ENCODE measurements at places on chromosomes 7 and 10.
A peak's percentile ranks its signal among the peaks of the same experiment; 100 is the strongest.

GRCh38 chr7:130721486-130722277 is 12.3 kb downstream of the KLF14 start:
- peak; percentile 67 for DNase-seq

DNA sequence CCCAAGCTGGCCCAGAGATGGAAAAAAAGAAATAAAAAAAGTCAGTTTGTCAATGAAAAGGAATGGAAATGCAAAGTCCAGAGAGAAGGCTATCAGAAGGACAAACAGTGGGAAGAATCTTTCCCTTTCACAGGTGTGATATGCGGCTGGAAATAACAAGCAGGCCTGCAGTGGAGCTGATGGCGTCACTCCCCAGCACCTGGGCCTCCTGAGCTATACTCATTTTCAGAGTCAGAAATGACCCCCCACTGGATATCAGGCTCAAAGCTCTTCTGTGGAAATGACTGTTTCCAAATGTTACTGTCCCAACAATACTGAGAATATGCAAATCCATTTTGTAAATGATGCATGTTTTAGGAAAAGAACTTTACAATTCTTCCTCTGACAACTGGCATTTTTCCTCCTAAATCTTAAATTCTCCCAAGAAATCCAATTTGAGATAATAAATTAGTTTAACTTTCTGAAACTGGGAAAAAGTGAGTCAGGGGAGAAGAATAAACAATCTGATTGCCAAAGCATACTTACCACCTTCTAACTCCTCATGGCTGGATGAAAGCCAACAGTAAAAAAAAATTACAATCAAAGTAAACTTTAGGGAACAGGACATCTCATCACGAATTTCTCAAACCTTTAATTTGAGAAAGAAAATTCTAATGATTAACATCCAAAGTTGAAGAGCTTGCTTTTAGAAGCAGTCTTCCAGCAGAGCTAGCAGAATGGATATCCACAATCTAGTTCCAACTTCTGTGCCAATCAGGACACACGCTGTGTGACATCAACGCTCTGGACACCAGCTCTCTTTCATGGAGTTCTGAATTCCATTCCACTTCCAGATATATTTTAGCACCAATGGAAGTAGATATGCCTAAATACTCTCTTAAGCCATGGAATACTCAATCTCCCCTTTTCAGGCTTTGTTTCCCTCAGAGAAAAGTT is 5.3 kb upstream of the CUZD1 start:
- peak; percentile 55 for DNase-seq

DNA sequence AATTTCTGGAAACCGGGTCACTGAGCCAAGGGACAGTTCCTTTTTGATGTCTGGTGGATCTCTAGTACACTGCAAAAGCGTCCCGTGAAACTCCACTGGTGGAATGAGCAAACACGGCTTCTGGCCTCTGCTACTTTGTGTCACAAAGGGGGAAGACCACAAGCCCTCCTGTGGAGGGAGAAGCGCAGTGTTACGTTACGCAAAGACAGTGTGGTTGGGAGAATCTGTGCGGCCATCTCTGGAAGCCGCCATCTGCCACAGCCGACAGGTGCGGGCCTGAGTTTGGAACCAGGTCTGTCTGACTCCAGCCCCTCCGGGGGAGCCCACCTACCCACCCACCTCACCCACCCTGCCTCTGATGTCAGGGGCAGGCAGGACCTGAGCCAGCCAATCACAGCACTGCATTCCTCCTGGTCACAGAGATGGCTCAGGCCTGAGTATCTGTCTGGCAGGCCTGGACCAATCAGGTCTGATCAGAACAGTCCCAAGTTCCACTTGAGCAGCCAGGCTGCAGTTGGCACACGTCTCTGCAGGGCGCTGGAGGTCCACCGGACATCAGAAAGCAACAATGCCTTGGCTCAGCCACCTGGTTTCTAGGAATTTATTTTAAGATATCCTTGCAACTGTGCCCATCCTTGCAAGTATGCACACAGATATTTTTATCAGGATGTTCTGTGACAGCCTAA is 3.0 kb upstream of the CYP2W1 start:
- DNase-seq: no peak

DNA sequence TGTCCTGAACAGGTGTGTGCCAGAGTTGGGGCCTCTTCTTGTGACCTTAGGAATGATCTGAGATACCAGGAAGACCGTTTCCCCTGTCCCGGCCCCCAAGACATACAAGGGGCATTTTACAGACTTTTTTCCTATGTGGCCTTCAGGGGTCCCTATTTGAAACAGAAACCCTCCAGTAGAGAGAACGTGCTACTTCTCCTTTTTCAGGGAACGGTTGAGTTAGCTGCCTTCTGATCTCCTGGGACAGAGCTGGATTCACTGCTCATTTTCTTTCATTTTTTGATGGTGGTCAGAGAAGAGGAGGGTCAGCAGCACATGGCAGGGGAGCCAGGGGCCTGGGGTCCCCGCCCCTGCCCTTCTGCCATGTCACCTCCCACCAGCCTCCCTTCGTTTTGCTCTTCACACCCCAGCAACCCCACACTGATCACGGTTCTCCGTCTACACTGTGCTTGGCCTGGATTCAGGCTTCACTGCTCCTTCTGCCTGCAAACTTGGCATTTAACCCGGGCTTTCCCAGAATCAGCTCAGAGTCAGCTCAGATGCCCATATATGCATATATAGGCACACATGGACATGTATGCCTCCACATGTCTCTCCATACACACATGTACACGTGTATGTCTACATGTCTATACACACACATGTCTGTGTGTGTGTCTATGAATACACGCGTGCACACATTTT is 138.1 kb upstream of the BTBD16 start:
- DNase-seq: no peak

- DNase-seq: no peak
Measured at GRCh38 chr7:108282427-108282996, 152.4 kb upstream of the LAMB4 start.

GRCh38 chr10:78332012-78332411 is 298.3 kb downstream of the RPS24 start:
- no peak for DNase-seq

DNA sequence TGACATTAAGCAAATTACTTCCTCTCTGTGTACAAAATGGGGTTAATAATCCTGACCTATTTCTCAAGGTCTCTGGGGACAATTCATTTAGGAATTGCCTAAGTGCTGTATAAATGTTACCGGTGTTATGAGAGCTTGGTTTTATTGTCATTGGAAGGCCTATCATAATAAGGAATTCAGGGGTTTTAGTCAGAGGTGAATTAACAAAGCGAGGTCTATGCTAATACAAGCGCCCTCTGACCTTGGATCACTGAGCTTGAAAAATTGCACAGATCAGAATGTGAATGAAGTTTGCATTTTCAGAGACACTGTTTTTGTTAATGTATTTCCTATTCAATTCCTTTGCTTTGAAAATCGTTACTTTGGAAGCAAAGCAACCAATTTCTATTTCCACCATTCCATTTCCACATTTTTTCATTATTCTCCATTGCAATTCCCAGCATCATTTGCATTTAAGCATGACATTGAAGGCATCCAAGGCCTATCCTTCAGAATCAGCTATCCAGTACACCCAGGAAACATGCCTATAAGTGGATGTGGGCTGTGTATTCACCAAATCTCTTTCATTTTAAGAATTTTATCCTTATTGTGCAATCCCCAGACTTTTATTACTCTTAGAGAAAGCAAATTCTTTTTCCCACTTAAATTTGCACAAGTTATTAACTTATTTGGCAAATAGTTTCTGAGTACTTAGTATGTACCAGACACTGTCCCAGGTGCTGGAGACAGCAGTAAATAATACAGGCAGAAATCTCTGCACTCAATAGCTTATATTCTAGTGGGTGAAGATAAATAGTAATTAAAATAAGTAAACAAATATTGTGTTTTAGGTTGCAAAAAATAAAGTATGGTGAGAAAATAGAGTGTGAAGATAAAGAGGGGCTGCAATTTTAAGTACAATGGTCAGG is 133.1 kb downstream of the NRCAM start:
- no peak for DNase-seq

DNA sequence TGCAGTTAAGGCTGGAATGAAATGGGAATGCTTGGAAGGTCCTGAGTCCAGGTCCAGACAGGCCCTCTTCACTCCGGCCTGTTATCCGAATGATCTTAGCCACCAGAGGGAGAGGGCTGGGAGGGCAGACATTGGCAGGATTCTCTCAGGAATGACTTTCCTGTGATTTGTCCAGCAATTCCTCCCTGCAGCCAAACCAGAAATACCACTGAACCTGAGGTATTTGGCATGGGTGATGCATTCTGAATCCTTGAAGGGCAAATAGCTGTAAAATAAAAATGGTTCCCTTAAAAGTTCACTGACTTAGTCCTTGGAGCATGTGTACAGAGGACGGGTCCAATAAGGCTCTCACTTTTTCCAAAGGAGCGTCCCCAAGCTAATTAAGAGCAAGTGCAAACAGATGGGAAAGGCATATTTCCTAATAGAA is 77.5 kb upstream of the HABP2 start:
- DNase-seq: peak; percentile 95

- peak; percentile 77 for DNase-seq
Measured at GRCh38 chr7:100801833-100802568, 25.3 kb downstream of the EPHB4 start.

All from fibroblast of skin of scalp (primary cell).